Amniotic stem cell (primary cell): ENCODE measurements at places on chromosomes 5 and 9.
A peak's percentile ranks its signal among the peaks of the same experiment; 100 is the strongest.

DNA sequence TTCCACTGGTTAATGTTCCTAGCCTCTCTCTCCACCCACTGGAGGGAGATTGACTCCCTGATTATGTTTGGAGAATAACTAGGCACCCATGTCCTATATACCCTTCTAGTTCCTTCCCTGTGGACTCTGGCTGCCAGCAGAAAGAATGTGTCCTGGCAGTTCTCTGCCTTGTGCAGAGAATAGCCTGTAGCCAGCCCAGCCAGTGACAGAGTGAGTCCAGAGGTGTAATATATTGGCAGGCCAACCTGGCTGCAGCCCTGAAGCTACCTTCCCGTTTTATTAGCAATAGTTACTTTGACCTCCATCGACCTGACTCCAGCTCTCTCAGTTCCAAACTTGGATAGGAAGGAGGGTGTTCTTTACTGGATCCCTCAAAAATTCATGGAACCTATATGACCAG lies 8.1 kb downstream of the SETD9 start:
- DNase-seq: no peak

DNA sequence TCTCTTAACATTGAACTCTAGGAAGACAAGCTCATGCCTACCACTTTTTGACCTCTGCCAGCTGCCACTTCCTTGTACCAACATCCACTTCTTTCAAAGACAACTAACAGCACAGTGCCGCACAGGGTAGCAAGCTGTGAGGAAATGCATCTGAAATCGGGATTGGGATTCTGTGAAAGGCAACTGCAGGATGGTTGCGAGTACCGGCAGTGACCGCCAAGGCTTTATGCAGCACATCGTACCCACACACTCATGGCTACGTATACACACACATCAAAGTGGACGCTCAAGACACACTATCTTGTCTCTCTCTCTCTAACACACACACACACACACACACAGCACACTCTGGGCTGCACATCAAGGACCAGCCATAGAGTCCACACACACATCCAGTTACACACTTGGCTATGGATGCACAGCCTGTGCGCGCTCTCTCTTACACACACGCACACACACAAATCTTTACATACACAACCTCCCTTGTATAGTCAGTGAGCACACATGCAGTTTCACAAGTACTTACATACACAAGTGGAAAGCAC lies 964 bp downstream of the HTR4 start:
- no peak for DNase-seq

DNA sequence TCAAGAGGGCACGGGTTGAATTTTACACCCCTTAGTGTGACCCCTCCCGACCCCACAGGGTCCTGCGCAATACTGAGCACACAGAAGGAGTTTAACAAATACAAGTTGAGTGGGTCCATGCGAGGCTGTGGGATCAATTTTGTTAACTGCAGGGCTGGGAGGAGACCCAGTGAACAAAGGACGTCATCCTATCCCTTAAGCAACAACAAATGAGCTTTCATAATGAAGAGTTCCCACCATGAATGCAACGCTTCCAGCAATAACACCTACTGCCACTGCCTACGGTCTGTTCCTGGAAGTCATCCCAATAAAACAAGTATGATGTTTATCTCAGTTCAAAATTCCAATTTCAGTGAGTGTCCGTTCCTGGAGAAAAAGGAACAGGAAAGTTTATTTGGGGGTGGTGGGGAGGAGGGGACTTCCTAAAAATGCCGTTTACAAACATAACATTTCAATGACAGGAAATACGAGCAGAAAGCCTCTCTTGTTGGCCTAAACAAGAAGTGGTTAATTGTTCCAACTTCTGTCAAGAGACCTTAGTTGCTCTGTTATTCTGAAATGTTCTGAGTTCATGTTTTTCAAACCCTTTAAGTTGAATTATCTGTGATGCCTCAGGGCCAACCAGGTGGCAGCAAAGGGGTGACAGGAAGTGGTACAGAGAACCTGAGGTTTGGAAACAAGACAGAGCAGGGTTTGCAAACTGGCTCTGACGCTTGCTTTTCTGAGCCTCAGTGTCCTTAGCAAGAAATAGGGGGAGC lies 65.8 kb upstream of the PLPP6 start:
- DNase-seq: no peak

DNA sequence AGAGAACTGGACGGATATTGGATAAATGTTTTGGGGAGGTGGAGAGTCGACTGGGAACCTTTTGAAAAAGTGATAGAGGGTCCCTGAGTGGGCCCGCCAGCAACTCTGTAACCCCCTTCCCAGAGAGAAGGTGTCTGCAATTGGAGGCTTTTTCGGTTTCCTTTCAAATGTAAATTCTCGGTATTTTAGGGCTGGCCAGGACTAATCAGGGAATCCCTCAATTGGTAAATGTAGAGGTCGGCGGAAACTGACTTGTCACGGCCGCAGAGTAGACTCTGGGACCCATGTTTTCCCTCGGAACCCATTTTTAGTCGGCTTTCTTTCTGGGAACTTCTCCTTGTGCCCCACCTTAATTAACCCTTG lies 524 bp downstream of the CCNB1 start:
- DNase-seq: no peak

GRCh38 chr5:162289489-162289888 lies 221.9 kb downstream of the GABRG2 start:
- DNase-seq: no peak

DNA sequence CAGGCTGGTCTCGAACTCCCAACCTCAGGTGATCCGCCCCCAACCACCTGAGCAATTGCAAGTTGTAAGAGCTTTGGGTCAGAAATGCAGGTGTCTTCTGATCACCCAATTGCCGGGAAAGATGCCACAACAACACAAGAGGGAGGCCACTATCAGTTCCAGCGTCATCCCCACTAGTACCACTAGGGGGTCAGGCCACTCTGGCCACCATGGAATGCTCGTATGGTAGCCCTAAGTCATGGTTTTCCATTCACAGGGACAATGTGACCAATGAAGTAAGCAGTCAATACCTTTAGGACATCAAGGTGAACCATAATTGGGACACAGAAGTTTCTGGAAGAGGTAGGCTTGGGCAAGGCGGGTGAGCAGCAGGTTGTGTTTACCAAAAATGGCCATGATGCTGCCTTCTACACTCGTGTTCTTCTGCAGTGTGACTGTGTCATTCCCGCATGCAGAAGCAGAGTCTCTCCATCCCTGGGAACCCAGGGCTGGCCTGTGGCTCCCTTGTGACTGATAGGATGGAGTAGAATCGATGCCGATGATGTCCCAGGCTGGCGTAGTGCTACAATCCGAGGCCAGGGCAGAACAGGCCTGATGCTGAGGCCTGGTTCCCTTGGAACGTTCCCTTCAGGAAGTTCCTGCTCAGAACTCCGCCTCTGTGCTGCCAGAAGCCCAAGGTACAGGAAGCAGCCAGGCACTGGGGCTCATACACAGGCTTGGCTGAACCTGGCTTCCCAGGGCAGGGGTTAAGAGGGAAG lies 42.2 kb upstream of the ANKRD33B start:
- no peak for DNase-seq

- DNase-seq: no peak
Observed at GRCh38 chr9:105308461-105309341, 64.2 kb downstream of the SLC44A1 start.

GRCh38 chr5:171953860-171954701 lies 52.4 kb downstream of the FBXW11 start:
- DNase-seq: peak; percentile 25

- no peak for DNase-seq
Observed at GRCh38 chr5:166354332-166354731, 1937.1 kb upstream of the WWC1 start.

GRCh38 chr5:102754767-102755431 lies at the start of gene PAM:
TSS of gene PAM (plus strand) at chr5:102755305. CDS start at chr5:102866196, 110,891 bp downstream.
- peak; percentile 63 for DNase-seq

GRCh38 chr9:61634192-61634591 lies 444.4 kb downstream of the SPATA31A7 start:
- no peak for DNase-seq

DNA sequence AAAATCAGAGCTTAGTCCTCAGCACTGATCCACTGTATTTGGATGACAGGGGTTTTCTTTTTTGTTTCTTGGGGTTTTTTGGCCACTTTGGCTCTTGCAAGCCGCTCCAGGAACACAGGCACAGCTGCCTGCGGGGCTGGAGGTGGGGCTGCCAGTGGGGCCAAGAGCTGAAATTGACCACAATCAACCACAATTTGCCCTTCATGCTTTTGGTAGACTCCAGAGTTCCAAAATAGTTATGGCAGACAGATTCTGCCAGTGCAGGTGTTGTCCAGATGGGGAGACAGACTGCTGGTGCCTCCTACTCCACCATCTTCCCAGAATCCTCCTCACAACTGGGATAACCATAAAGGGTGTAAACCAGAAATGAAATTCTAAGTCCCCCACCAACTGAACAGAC lies 36.5 kb downstream of the PLEKHG4B start:
- DNase-seq: no peak

DNA sequence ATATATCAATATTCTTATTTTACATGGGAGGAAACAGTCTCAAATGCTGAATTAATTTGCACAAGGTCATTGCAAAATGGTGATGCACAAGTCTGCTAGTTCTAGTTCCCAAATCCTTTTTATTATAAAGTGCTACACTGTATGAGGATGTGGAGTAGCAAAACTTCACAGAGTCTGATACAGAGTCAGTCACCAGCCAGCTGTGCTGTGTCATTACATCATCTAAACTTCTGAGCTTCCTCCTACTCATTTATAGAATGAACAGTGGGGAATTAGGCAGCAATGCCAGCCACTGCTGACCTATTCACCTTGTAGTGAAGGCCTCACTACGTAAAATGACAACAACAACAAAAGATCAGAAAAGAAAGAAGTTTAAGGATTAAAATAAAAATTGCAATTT lies 357.8 kb downstream of the TMEM167A start:
- no peak for DNase-seq

DNA sequence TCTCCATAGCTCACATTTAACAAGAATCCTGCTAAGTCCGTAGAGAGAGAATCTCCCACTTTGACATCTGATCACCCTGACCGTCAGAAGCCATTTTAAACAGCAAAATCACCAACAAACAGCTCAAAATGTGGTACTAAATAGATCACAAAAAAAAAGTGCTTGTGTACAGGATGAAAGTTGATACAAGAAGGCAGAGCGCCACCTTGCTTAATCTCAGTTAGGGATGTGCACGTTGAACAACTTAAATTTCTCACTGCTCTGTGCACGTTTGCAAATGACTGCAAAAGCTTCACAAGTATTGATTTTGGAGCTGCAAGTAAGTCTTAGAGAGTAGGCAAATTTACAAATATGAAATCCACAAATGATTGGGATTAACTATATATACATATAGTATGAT lies 63.1 kb upstream of the NREP start:
- DNase-seq: no peak

DNA sequence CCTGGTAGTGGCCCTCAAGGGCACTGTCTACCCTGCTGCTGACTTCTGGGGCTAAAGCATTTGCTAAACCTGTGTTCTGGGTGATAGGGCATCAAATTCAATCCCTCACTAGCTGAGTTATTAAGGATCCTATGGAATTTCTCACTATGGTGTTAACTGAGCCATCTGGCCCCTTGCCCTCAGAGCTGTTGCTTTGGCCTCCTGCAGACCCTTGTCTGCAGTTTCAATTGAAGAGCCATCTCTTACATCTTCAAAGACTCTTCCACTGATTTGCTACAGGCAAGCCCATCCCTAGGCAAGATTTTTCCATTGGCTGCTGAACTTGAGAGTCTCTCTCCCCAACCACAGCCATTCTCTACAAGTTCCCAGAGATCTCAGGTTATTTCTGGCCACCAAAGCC lies 418.2 kb downstream of the ZNF608 start:
- DNase-seq: no peak

DNA sequence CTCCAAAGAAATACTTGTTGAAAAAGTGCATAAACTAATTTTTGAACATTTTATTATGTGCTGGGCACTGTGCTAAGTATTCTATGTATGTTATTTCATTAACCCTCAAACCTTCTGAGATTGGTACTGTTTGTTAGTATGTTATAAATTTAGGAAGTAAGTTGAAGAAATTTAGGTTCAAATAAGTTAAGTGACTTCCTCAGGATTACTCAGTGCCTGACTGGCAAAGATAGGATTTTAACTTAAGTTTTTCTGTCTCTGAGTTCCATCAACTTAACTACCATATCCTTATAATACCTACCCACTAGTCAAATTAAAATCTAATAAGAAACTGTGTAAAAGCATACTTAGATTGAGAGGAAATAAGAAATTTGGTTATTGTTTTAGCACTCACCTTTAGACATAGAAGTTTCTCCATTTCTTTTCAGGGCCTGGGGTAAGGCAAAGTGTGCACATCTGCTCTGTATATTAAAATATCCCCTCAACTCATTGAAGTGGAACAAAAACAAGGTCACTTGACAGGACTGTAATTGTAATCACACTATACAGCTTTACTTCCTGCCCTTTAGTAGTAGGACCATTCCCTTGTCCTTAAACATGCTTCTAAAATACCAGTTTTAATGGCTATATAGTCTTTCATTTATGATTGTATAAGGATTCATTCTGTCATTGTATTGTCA lies 15.2 kb downstream of the TGFBR1 start:
- no peak for DNase-seq

GRCh38 chr5:31049936-31050704 lies 143.4 kb upstream of the CDH6 start:
- DNase-seq: no peak

DNA sequence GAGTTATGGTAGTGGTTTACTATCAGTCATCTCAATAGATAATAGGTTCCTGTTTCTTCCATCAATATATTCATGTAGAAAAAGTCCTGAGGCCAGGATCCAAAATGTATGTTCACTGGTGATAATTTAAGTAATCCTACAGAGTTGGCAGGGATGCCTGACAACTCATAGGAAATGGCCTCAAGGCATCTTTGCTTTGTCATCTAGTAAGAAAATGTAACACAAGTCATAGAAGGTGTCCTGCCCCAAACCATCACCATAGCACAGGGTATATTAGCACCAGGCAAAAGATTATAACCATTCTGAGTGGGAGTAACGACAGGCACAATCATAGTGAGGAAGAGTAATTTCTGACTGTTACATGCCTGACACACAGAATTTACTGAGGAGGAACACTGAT lies 257.0 kb downstream of the TMEM167A start:
- no peak for DNase-seq

GRCh38 chr5:65801352-65801783 lies 79.4 kb downstream of the NLN start:
- peak; percentile 15 for DNase-seq
